Fibroblast of upper back skin (primary cell): ENCODE measurements at places on chromosomes 3 and 15.

DNA sequence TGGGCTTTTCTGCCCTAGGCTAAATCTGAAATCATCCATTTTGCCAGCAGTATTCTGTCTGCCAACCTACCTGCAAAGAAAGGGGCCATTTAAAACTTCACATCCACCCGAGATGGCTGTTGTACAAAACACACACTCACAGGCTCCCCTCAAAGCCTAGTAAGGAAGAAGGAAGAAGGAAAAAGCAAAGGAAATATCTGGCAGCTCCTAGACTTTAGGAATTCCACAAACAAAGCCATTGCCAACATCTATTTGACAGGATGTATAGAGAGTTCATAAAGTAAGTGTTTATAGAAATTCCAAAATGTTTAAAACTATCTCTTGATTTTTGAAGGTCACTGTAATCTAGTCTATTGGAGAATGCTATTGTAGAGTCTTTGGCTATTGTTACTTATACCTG, 91.9 kb upstream of the THBS1 start:
- no peak for DNase-seq

DNA sequence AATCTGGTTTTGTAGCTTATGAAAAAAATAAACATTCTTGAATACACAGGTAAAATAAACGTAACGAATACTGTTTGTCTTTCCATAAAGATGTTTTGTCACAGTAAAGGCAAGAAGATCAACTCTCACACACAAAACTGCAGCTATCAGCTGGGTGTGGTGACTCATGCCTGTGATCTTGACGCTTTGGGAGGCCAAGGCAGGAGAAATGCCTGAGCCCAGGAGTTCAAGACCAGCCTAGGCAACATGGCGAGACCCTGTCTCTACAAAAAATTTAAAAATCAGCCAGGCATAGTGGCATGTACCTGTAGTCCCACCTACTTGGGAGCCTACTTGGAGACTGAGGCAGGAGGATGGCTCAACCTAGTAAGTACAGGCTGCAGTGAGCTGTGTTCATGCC, 39.6 kb downstream of the CBLB start:
- no peak for DNase-seq

DNA sequence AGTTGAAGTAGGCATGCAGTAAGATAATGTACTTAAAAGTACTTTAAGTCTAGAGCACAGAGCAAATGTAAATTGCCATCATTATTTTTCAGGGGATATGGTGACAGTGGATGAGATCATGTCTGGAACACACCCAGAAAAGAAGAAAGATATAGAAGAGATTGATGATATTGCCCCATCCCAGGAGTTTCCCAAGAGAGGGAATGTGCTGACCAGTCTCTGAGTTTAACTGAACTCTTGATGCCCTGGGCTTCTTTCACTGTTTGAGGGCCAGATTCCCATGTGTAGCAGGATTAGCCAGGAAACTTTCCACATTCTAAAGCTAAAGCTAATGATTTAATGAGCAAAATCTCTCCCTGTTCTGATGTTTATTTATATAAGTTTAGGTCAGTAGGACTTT, 366.8 kb upstream of the UMPS start:
- peak; percentile 78 for DNase-seq

DNA sequence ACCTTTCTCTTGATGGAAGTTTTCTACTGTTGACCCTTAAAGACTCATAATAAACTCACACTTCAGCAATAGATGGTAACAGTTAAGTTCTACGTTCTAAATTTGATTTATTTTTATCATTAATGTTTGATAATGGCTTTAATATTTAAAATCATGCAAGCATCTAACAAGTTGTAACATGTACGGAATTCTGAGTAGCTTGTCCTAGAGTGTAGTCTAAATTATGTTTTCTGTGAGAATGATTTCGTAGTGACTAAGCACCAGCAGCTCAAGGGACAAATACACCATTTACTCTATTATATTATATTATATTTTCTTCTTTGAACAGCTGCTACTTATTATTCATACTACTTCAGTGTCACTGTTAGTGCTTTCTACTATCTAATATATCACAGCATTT, 345.6 kb downstream of the NLGN1 start:
- no peak for DNase-seq

DNA sequence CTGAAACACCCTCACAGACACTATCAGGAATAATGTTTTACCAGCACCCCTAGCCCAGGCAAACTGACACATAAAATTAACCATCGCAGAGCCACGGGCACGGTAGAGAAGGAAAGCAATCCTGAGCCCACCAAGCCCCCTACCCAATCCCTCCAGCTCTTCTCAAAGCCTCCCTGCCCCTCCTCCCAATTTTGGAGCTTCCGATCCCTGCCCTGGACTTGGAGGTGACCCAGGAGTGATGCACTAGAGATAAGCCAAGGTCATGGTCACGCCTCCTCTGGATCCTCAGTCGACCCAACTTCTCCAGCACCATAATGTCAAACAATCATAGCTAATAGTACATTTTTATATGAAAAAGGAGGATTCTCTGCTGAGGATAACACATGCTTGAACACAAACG, 188.7 kb upstream of the NSMCE3 start:
- DNase-seq = no peak
